ENCODE measurements at places on chromosomes 2 and 18.

DNA sequence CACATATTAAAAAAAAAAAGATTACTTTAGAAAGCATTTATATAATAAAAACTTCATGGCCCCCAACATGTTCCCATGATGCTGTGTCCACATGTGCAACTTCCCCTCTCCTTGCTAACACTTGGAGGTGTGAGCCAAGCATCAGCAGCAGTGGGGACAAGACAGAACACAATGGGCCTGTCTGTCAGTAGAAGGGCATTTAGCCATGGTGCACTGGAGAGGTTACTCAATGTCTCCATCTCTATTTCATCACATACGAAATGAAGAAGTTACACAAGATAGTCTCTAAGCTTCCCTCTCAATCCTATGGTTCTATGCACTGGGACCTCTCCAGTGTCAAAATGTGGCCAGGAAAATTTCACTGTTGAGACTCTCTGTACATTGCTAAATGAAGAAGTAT lies 2.5 kb downstream of the VIT start:
- no peak for DNase-seq

- DNase-seq = no peak
These were observed 424.8 kb upstream of the ZEB2 start for GRCh38 chr2:144944546-144945220.

GRCh38 chr2:202161151-202161835 lies 77.1 kb downstream of the SUMO1 start:
- DNase-seq = no peak

- DNase-seq = no peak
These were observed 183.7 kb upstream of the SIX2 start for GRCh38 chr2:45192991-45193390.

DNA sequence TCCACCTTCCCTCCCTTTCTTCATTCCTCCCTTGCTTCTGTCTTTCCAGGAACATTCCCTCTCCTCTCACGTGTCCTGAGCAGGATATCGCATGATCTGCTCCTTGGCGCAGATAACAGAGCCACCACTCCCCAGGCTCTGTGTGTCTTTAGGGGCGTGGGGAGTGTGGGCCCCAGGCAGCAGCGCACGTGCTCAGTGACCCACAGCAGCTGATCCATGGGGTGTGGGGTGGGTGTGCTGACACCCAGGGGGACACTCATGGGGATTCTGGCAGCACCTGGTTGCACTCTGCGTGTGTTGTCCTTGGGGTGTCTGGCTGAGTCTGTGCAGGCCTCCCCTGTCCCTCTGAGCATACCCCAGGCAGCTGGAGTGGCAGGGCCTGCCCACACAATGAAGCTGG lies 9.9 kb upstream of the FOSL2 start:
- no peak for DNase-seq

GRCh38 chr2:203605302-203605701 lies 70.2 kb upstream of the RAPH1 start:
- DNase-seq = no peak

- no peak for DNase-seq
These were observed 101.0 kb downstream of the ALPK2 start for GRCh38 chr18:58527952-58528287.

DNA sequence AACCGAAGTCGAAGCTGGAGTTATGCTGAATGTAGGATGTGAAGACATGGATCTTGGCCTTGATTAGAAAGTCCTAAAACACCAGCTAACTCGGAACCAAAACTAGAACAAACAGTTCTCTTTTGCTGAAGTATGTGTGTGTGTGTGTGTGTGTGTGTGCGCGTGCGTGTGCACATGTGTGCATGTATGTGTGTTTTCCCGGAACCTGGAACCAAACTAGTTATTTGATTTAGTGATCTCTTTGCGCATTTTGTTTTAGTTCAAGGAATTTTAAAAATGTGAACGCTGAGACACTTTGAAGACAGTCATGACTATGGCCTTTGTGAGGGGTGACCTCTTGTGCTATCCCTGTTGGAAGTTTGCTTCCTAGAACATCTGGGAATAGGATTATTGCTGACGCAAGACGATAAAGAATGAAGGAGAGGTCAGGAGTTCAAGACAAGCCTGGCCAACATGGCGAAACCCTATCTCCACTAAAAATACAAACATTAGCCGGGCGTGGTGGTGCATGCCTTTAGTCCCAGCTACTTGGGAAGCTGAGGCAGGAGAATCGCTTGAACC lies 23.8 kb downstream of the FHL2 start:
- no peak for DNase-seq

DNA sequence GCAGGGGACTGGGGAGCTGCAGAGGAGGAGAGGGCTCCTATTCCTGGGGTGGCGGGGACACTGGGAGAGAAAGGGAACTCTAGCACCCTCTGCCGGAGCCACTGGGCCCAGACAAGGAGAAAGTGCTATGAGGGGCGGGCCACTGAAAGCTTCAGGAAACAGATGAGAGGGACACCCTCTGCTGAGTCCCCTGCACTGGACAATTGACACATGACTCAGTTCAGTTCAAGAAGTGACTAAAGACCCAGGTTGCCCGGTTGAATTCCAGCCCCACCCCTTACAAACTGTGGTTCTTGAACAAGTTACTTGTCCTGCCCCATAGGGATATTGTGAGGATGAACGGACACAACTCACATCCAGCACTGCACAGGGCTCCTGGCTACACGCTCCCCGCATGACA lies 5.0 kb downstream of the RUFY4 start:
- DNase-seq = no peak

DNA sequence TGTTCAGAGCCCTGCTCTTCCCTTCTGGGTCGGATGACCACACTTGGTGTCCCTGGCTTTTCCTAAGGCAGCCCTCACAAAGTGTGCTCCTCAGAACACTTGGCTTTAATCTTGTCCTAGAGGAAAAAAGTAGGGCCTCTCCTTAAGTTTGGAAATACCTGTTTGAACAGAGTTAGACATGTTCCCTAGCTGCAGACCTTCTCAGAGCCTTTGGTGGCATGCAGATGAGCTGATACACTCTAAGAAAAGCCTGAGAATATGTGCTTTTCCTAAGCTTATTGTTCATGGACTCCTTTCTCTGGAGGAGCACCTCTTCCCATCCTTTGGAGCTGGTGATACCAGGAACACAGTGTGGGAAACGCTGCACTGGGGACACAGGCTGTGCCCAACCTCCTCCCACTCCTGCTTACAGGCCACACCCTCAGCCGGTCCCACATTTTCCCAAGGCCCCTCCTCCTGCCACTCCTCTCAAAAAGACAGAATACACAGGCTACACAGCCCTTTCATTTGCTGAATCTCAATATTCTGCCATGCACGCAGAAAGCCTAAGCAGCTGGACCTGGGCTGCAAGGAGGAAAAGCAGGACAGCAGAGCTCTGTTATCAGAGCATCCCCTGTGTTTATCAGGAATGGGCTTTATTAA lies 443.6 kb downstream of the NBAS start:
- DNase-seq = no peak

DNA sequence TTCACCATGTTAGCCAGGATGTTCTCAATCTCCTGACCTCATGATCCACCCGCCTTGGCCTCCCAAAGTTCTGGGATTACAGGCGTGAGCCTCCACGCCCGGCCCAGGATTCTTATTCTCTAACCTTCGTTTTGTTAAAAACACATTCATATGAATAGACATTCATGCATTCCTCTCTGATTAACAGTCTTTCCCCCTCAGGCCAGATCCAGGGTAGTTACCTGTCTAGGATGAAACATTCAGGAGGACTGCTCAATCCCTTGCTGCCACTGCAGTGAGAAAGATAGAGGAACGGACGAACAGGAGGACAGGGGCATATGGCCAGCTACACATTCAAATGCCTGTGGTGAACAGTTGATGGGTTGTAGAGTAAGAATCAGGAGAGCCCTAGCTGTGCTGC lies 39.6 kb upstream of the EPC2 start:
- DNase-seq = no peak

GRCh38 chr2:8984157-8984556 lies 19.3 kb downstream of the MBOAT2 start:
- DNase-seq = no peak

DNA sequence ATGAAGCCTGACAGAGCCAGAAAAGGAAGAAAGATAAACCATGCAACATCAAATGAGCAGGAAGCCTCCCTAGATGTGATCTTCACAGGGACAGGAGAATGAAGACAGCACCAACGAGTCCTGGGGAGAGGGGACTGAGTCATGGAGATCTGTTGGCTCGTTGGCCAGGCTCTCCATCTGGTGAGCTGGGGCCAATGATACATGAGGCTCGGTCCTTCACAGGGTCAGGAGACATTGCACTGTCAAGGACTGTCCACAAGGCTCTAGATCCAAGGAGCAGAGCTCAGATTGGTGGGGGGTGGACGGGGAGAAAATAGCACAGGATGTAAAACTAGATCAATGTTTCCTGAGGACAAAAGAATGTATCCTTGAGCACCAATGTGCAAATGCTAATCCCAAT lies 735 bp downstream of the CD207 start:
- no peak for DNase-seq

DNA sequence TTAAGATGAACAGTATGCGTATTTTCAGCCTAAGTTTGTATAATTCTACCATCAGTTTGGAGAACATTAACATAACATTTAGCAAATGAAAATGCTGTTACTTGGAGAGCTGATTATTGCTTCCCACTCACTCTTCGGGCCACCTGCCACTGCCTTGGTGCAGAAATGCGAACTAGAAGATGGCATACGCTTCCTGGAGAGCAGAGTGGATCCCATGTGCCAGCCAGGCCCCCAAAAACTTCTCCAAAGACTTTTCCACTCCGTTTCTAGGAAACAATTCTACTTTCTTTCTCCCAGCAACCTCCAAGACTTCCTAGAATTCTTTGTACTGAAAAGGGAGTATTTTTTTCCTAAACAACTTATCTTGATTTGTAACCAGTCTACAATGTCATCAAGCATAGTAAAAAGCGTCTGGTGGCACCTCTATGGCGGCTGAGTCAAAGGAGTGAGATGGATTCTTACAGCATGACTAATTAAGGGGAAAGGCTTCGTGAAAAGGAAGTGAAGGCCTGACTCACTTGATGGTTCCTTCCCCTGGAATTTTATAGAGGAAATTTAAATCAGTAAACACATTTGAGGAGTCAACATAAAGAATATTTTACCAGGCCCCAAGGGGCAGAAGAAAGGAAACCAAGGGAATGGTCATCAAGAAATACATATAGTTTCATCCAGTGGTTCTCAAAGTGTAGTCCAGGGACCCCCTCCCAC lies 36.6 kb downstream of the FEZ2 start:
- DNase-seq = no peak

- no peak for DNase-seq
These were observed 308.7 kb downstream of the CNTNAP5 start for GRCh38 chr2:124333784-124334183.

- no peak for DNase-seq
These were observed 50.2 kb upstream of the LRP1B start for GRCh38 chr2:142180820-142181533.

GRCh38 chr2:238947920-238948710 lies 100.2 kb downstream of the TWIST2 start:
- DNase-seq = no peak

DNA sequence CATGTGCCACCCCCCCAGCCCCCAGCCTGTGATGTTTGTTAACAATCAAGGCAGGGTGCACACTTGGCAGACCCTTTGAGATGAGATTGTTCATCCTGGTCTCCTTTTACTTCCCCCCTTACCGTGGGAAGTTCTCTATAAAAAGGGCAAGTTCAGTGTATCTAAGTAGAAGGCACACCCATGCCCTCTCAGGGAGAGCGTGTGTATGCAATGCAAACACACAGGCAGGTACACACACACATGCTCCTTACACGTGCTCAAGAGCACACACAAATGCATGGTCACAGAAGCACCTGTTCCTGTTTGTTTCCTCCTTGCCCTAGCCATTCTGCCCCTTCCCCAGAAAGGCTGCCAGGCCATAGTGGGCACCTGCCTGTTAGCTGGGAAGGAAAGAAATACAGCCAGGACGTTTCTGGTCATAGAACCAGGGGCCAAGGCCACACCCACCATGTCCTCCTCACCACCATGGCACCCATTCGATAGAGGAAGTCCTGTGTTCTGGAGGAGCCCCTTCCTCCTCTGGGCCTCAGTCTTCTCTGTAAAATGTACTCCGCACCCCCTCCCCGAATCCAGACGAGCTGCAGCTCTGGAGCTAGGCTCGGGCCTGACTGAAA lies 3.1 kb downstream of the ATOH8 start:
- DNase-seq = no peak

- no peak for DNase-seq
These were observed 274.9 kb upstream of the GALNT5 start for GRCh38 chr2:156982615-156983014.

DNA sequence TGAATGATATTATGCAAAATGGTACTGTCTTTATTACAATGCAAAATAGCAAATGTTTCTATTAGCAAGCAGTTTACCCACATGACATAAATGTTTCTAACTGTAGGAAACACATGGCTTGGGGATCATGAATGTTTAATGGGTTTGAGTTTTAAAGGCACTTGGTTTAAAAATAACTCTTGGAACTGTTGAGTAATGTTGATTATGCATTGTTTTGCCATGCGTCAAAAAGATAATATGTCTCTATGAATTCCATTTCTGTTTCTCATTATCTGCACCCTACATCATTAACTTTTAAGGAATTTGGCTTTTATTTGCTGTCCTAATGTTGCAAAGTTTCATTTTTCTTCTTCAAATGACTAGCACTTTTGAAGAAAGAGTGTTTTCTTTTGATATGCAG lies 1355.5 kb downstream of the SUCLG1 start:
- DNase-seq = no peak

DNA sequence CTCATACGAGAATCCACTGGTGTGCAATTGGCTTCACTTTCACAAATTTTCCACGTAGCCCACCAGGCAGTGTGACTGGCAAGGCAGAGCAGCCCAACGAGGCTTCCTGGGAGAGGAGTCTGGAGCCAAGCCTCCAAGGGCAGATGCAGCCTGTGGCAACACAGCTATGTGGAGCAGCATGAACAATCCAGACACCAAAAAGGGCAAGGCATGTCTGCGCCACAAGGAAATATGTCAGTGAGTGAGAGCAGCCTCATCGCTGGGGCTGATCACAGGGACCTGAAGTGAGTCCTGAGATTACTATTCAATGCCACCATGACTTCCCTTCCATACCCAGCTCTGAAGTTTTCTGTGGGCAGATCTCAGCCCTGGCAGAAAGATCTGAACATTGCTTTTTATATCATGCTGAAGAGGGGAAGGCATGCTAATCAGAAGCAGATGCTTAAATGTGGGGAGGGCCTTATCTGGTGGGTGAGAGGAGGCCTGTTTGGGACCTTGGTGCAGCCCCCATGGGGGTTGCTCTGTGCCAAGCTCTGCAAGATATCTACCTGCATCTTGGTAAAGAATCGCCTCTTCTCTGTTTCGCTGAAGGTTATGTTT lies 40.0 kb upstream of the PUM2 start:
- no peak for DNase-seq

DNA sequence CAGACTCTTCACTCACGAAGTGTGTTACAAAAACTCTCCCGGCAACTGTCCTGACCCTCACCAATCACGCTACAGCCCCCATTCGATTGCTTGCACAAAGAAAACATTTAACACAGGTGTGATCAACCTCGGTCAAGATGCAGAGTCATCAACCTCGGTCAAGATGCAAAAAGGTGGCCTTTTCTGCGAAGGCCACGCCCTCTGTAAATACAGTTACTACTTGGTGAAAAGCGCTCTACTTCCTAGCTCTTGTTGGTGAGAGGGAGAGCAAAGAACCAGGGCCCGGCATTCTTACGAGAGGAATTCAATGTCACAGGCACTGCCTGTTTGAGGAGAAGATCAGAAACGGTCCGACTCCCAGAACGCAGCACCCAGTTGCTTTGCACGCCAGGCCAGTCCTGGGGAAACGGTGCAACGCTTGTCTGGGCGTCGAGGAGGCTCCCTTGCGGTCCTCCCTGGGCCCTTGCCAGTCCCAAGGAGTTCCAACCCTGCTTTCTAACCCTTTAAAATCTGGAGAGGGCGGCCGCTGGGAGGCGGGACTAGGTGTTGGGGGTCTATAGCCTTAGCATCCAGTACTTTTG lies 1.9 kb downstream of the PIEZO2 start:
- no peak for DNase-seq

Data from stimulated activated CD8-positive, alpha-beta memory T cell treated with anti-CD3 and anti-CD28 coated beads, Interleukin-15, amount 100 ng/mL, for 24 hours (primary cell).